ENCODE measurements at places on chromosomes 2 and 18.

- peak; percentile 96 for DNase-seq
Measured at GRCh38 chr2:144357623-144358373, 162.1 kb downstream of the ZEB2 start.

DNA sequence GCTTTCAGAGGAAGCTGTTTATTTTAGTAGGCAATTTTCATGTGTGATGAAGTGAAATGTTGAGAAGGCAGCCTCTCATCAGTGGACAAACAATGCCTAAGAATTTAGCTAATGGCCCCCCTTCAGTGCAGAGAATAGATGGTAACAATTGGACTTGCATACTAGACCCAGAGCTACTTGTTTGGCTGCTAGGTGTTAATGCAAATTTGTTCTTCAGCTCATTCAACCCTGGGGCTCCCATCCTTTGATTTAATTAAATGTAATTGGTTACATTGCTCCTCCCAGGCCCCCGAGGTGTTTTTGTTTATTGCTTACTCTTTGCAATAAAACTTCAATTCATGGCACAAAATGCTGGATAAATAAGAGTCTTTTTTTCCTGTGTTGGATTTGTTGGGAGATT is 68.6 kb downstream of the CAMKMT start:
- DNase-seq, result no peak

GRCh38 chr2:55842046-55842445 is 81.5 kb downstream of the EFEMP1 start:
- DNase-seq, result peak; percentile 64

DNA sequence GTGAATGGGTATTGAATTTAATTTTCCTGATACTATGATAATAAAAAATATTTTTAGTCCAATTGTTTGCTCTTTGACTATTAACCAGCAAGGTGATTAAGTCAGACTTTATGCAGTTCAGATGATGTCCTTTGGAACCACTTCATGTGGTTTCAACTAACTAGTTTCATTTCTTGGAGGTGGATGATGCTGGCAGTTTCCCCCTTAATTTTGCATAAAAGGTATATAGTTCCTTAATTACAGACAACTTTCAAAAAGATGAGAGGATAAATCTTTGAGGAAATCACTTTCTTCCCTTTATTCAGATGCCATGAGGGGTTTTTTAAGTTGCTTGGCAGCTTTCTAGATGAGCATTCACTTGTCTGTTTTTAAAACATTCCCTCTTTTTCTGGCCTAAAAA is 223.1 kb downstream of the PHLPP1 start:
- no peak for DNase-seq

- DNase-seq, result no peak
Measured at GRCh38 chr18:48929941-48930713, 20.6 kb downstream of the SMAD7 start.

DNA sequence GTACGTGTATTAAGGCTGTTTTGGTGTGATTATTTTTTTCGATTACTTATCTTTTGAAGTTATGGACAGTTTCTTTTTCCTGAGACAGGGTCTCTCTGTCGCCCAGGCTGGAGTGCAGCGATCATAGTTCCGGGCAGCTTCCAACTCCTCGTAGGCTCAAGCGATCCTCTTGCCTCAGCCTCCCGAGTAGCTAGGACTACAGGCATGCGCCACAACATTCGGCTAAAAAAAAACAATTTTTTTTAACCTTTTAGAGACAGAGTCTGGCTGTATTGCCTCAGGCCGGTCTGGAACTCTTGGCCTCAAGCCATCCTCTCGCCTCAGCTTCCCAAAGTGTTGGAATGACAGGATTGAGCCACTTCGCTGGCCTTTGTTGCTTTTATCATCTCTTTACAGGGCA is 945 bp downstream of the HAT1 start:
- peak; percentile 5 for DNase-seq

- DNase-seq, result no peak
Measured at GRCh38 chr18:21830532-21830931, 89.9 kb downstream of the MIB1 start.

DNA sequence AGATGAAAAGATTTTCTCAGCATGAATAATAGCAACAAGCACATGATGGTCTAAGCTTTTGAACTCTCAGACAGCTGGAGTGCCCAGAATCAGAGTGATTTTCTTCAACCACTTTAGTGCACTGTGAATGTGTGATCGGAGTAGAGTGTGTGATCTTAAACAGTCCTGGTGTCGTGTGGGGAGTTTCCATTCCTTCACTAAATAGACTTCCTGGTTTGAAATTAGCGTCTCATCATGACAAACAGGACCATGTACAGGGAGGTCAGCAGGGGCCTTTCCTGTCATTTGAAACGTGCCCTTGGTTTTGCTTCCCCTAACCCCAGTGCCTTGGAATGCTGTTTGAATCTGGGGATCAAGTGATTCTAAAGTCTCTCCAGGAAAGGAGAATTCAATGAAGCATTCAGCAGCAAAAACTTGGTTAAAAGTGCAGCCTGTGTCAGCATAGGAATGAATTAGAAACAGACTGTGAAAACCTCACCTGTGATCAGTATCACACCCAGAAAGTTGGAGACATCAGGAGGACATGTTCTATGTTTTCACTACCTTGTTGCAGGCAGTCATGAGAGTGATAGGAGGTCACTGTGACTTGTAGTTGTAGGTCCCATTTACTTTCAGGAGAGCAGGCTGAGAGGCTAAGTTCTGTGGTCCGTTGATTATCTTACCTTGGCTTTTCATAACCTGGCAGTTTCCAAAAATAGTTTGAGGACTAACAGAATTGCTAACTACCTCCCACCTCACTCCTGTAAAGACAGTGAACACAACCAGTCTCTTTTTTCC is 400.3 kb downstream of the MTX2 start:
- no peak for DNase-seq

GRCh38 chr2:106189764-106190468 is 4.2 kb downstream of the UXS1 start:
- DNase-seq, result peak; percentile 49

- no peak for DNase-seq
Measured at GRCh38 chr2:160924936-160925353, 235.3 kb upstream of the TANK start.

GRCh38 chr18:49652881-49653724 is 91.2 kb downstream of the LIPG start:
- DNase-seq, result no peak

DNA sequence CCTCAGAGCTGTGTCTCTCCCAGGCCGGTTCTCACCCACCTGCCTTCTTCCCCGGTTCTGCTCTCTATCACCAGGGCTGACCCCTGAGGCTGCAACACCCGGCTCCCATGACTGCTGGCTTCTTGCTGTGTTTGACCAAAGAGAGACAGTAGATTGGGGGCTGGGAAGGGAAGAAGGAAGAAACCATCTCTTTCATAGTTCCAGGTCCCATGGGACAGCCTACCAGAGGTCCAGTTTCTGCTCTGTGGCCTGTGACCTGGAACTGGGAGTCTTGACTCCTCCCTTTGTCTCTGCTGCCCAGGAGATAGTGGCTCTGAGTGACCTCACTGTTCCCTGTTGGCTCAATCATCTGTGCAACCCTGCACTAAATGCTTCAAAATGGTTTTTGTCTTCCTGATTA is 38.1 kb downstream of the ALPK2 start:
- DNase-seq, result no peak

- DNase-seq, result no peak
Measured at GRCh38 chr2:62074233-62074632, 121.7 kb upstream of the B3GNT2 start.

DNA sequence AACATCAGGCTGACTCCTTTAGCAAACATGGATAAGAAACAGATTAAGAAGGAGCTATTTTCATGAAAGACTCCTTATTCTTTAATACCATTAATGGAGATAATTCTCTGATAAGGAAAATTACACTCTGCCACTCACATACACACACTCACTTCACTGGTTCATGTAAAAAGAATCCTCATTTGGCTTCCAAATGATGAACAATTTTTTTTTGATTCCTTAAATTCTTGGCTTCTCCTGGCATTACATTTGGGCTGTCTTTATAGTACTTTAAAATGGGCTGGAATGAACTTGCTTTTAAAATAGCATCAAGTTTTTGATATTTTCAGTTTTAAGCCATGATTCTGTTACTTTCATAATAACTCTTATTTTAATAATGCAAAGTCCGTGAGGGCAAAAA is 328.6 kb downstream of the SLC8A1 start:
- no peak for DNase-seq

DNA sequence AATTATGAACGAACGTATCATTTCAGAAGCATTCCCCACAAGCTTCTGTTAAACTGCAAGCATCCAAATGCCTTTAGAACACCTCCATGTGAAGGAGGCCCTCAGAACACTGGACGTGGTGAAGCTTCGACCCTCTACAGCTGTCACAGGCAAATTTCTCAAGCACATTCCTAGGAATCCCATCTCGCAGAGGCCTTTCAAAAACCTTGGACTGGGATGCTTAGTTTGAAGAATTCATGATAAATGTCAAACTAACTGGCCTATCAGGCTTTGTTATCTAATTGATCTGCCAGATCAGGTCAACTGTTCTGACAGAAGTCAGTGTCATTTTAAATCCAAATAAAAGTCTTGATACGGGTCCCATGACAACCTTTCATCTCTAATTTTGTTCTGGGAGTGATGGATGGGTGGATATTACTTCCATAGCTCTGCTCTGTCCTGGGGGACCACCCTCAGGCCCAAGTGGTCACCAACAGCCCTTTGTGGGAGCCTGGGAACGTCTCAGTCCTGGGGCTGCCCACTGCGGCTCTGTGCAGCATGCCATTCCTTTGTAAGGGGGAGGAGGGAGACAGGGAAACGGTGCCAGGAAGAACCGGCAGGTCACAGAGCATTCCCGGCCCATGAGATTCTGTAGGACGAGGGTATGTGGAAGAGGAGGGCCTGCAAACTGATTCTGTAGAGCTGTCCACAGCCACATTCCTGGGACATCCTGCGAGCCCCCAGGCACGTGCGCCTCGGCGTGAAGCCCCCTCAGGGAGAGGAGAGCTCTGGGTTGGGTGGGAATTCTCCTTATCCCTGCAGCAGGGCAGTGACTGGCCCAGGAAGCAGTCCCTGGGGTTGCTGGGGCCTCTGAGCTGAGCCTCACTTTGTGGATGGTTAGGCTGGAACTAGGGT is 59.1 kb upstream of the PXDN start:
- DNase-seq, result no peak

DNA sequence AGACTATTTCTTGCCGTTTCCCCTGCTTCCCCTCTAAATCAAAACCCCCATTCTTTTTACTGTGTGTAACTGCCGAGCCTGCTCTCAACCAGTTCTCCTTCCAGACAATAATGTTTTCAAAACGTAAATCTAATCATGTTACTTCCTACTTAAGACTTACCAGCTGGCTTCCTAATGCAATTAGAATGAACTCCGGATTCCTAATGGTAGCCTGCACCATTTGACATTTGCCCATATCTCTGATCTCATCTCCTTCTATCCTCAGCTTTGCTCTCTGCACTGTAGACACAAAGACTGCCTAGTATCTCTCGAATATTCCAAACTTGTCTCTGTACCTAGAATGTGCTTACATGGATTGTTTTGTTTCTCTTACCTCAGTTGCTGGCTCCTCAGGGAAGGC is 12.9 kb downstream of the TTL start:
- no peak for DNase-seq

GRCh38 chr2:9765611-9766531 is 77.4 kb upstream of the TAF1B start:
- DNase-seq, result no peak

DNA sequence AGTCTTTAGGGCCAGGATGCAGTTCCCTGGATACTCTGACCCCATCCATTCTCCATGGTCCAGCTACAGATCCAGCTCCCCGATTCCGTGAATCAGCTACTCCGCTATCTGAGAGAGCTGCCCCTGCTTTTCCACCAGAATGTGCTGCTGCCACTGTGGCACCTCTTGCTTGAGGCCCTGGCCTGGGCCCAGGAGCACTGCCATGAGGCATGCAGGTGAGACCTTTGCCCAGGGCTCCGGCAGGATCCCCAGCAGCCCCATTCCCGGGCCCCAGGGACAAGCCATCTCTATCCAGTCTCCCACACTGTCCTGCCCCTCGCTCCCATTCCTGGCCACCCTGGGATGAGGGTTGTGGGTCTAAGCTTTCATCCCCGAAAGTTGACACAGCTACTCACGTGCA is 7.5 kb downstream of the TMEM214 start:
- no peak for DNase-seq

GRCh38 chr2:132550946-132551345 is 119.1 kb downstream of the LYPD1 start:
- no peak for DNase-seq

DNA sequence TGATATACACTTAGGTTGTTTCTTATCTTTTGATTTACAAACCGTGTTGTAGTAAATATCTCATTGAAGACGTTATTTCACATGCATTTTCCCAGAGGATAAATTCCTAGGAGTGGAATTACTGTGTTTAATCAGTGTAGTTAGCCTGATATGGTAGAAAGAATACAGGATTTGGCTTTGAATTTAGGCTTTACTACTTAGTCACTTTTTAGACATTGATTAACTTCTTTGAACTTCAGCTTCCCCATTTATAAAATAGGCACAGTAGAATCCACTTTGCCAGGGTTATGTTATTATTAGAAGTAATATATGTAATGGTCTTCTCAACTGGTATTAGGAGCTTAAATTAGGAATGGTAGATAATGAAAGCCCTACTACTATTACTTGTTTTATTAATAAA is 27.4 kb downstream of the PSMD14 start:
- DNase-seq, result no peak

- no peak for DNase-seq
Measured at GRCh38 chr2:116761864-116762263, 1052.6 kb upstream of the DDX18 start.

Data from H4 (cell line).